ENCODE measurements at places on chromosomes 12 and 14. TPM values are rescaled to one million over a fixed set of nuclear protein-coding genes. Genes with fewer than 3 reads are reported as not detected.

DNA sequence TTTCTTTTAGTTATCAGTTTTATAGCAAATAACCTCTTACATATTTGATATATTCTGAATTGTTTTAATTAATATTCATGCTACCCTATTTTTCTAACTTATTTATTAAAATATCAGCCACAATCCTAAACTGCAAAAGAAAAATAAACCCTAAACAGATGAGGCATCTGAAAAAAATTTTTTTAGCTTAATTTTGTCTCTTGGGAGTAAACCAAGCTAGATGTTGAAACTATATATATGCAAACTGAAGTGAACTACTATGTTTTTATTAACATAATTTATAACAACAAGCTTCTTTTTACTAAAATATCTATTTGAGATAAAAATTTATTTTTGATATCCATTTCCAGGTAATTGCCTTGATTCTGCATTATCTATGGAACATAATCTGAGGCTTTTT, 87.6 kb downstream of the PTPRQ start:
- no peak for DNase-seq

- DNase-seq, result no peak
Observed at GRCh38 chr14:99475179-99475578, 5.5 kb downstream of the SETD3 start.

GRCh38 chr14:68468437-68469207, 324.2 kb downstream of the ZFP36L1 start:
- DNase-seq, result no peak

GRCh38 chr14:103526247-103526913, 2.6 kb upstream of the TRMT61A start:
- no peak for DNase-seq

GRCh38 chr12:51901121-51901817, 6.0 kb upstream of the ACVRL1 start:
- DNase-seq, result no peak

DNA sequence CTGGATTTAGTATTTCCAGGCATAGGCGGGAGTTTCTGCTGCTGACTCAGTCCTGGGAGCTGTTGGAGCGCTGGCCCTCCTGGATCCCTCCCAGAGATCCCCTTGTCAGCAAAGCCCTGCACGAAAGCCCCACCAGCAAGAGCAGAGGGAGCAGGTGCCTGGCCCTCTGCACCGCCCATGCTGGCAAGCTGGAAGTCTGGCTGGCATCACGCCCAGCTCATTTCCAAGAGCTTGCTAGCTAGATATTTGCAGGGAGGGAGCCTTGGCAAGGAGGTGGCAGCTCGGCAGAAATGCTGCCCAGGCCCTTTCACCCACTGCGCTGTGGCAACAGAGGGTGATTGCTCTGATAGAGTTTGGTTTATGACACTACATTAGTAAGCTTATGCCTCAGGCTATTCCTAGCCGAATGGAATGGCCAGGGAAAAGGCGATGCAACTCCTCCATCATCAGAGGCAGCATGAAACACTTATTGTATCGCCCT, 193.9 kb downstream of the EMP1 start:
- peak; percentile 32 for DNase-seq

GRCh38 chr12:53973236-53974042, 513 bp downstream of the HOXC11 start:
- DNase-seq, result no peak

The COQ6 gene
- 18.4 TPM for total RNA-seq

GRCh38 chr12:65327207-65328076, 49.0 kb downstream of the MSRB3 start:
- DNase-seq, result peak; percentile 28
